H54 (cell line): ENCODE measurements at places on chromosomes 5 and 9.

DNA sequence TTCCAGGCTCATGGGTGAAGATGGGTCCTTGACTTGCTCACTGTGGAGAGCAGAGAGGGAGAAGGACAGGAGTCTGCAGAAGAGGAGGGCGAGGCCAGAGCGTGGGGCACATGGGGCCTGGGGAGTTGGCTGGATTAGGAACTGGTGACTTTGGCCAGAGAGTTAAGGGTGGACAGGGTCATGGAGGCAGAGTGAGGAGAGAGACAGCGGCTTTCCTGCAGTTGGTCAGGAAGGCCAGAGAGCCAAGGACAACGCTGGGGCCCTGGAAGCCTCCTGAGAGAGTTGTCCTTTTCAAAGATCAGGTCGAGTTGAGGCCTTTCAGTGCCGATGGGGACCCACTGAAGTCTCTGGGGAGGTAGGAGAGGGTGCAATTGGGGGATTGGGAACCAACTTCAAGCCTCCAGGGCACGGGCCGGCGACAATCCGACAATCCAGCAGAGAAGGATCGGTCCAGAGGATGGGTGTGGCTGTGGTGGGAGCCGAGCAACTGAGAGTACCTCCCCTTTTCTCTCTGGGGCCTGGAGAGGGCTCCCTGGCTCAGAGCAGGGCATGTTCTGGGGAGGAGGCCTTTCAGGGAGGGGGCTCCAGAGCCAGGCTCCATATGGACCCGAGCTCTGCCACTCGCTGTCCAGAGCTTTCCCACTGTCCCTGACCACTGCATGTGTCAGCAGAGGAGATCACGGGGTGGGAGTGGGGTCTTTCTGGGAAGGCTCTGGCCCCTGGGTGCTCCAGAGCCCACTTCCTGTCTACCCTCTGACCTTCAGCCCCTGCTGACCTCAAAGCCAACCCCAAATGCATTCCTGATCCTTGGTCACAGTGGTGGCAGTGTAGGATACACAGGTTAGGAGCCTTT, 7.5 kb upstream of the PHYHD1 start:
- no peak for DNase-seq

- no peak for DNase-seq
Observed at GRCh38 chr5:55672477-55672911, 39.6 kb downstream of the SLC38A9 start.

DNA sequence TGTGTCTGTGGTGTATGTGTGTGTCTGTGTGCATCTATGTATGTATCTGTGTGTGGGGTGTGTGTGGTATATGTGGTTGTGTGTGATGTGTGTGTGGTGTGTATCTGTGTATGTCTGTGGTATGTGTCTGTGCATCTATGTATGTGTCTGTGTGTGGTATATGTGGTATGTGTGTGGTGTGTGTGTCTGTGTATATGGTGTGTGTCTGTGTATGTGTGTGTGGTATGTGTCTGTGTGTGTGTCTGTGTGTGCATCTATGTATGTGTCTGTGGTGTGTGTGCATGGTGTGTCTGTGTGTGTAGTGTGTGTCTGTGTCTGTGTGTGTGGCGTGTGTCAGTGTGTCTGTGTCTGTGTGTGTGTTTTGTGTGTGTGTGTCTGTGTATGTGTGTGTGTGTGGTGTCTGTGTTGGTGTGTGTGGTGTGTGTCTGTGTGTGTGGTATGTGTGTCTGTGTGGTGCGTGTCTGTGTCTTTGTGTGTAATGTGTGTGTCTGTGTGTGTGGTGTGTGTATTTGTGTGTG, 121.9 kb upstream of the MVB12B start:
- DNase-seq, result no peak

- peak; percentile 72 for DNase-seq
Observed at GRCh38 chr9:132583584-132584304, 1.3 kb downstream of the BARHL1 start.

DNA sequence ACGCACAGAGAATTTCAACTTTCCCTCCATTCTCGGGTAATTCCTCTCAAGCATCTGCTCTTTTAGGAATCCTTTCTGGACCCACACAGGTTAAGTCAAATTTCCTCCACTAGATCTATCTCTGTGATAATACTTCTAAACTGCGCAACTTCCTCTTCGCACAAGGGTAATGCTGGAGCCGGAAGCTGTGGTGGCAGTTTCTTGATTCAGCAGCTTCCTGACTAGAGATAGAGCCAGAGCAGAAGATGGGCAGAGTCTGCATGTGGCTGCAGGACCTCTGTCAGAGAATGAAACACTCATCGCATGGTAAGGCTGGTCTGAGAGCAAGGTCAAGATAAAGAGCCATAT, 11.1 kb upstream of the CDC42SE2 start:
- no peak for DNase-seq

GRCh38 chr5:69209602-69210001, 20.2 kb downstream of the CENPH start:
- DNase-seq, result no peak

- no peak for DNase-seq
Observed at GRCh38 chr9:137323531-137324331, 21.7 kb upstream of the NRARP start.

DNA sequence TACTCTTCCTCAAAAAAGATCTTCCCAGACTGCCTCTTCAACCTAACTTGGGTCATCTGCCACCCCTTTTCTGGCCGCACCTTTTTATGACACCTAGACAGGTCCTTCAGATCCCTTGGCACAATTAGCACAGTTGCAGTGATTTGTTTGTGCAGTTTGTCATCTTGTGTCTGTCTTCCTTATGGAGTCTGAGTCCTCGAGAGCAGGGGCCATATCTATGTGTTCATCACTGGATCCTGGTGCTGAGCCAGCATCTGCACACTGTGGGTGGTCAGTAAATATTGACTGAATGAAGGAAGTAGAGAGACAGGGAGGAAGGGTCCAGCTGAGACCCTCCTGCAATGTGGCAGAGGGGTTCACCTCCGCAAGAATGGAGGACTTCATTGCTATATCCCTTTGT, 14.4 kb downstream of the ERGIC1 start:
- no peak for DNase-seq

DNA sequence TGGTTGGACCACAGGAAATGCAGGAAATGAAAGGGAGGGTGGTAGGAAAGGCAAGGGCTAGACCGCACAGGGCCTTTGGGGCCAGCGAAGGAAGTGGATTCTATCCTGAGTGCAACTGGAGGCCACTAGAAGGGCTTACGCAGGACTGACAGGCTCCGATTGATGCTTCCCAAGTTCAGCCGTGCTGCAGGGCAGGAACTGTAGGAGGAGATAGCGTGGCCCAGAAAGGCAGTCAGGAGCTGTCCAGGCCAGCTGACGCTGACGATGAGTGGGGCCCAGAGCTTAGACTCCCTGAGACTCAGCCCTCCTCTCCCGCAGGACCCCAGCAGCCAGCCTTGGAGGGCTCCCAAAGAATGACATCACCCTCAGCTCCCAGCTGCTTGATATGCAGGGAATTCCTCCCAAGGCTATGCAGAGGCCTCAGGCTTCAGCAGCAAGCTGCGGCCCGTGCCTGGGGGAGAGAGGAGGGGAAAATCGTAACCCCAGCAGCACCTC, 48.8 kb downstream of the KCNIP1 start:
- DNase-seq, result peak; percentile 40

GRCh38 chr5:14177634-14178033, 34.5 kb downstream of the TRIO start:
- DNase-seq, result no peak

GRCh38 chr9:101567725-101568350, 26.9 kb downstream of the PPP3R2 start:
- DNase-seq, result no peak

DNA sequence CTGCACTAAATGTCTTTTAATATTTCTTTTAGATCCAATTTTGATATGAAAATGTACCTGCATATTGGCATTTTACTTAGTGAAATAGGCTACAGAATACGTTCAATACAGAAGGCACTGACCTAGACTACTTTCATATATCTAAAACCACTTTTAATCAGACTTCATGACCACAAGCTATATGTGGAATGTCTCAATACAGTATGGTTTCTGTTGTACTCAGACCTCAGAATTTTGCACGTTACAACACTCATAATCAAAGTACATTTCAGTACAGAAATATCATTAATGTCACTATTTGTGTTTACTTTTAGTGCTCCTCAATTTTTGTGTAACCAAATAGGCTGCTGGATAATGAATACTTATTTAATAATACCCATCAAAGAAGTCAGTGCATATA, 74.8 kb downstream of the MEF2C start:
- DNase-seq, result no peak

DNA sequence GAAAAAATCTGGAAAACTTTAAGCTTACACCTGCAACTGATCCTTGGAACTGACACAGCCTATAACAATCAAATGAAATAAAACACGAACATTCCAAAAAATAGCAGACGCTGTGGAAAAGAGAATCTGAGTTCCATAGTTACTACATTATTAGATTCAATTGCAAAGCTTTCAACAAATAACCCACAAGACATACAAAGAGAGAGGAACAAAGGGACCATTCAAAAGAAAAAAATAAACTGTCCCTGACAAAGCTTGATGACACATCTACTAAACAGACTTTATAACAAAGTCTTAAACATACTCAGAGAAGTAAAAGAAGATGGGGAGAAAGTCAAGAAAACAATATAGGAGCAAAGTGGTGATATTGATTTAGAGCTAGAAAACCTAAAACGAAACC, 1123.6 kb downstream of the PTPRD start:
- DNase-seq, result no peak

GRCh38 chr9:133182151-133182550, 18.4 kb upstream of the GBGT1 start:
- no peak for DNase-seq
